Caco-2 (cell line): ENCODE measurements at places on chromosomes 1 and 21. TPM values are rescaled to one million over a fixed set of nuclear protein-coding genes. Genes with fewer than 3 reads are reported as not detected.

TSPEAR gene
- 0.12 and 0.32 TPM in 2 replicates for total RNA-seq

SPAG17 gene
- total RNA-seq: not detected in 2 replicates

COL11A1 gene
- total RNA-seq: not detected in 2 replicates

CHIT1 gene
- total RNA-seq: not detected in 2 replicates

MPL gene
- total RNA-seq: 0.49 TPM in 1 of 2 replicates, not detected in the other

PANK4 gene
- 27.0 and 31.7 TPM in 2 replicates for total RNA-seq

ERICH3 gene
- not detected in 2 replicates for total RNA-seq

BARHL2 gene
- not detected in 2 replicates for total RNA-seq

ATF6 gene
- total RNA-seq: 14.5 and 16.4 TPM in 2 replicates

AMY2B gene
- total RNA-seq: 0.16 and 0.25 TPM in 2 replicates

TMEM54 gene
- total RNA-seq: 48.1 and 50.1 TPM in 2 replicates

AVPR1B gene
- not detected in 2 replicates for total RNA-seq

MFAP2 gene
- total RNA-seq: 20.5 and 22.7 TPM in 2 replicates

SYPL2 gene
- 0.32 and 0.45 TPM in 2 replicates for total RNA-seq

PALMD gene
- total RNA-seq: 0.28 TPM in 1 of 2 replicates, not detected in the other

LCK gene
- total RNA-seq: 0.39 TPM in 1 of 2 replicates, not detected in the other

RPS6KA1 gene
- total RNA-seq: 26.9 and 29.0 TPM in 2 replicates

PTPRC gene
- 0.25 and 0.65 TPM in 2 replicates for total RNA-seq

LGR6 gene
- total RNA-seq: 0.36 TPM in 1 of 2 replicates, not detected in the other

TRIM45 gene
- total RNA-seq: 4.0 and 5.1 TPM in 2 replicates

OR2L5 gene
- not detected in 2 replicates for total RNA-seq

TP73 gene
- total RNA-seq: 11.7 and 11.9 TPM in 2 replicates

SPRR3 gene
- total RNA-seq: 0.70 and 1.0 TPM in 2 replicates

KRTAP11-1 gene
- total RNA-seq: not detected in 2 replicates

ILDR2 gene
- 0.98 and 1.2 TPM in 2 replicates for total RNA-seq

UQCRHL gene
- total RNA-seq: 1.8 and 1.9 TPM in 2 replicates

ARHGAP30 gene
- total RNA-seq: not detected in 2 replicates

CYP4Z1 gene
- total RNA-seq: not detected in 2 replicates

ECM1 gene
- total RNA-seq: 0.95 and 2.4 TPM in 2 replicates

RAB3B gene
- total RNA-seq: 11.6 and 13.6 TPM in 2 replicates

NUAK2 gene
- 25.7 and 27.0 TPM in 2 replicates for total RNA-seq

LCE1A gene
- total RNA-seq: not detected in 2 replicates

DESI2 gene
- 47.7 and 51.0 TPM in 2 replicates for total RNA-seq

TDRD5 gene
- total RNA-seq: 0.52 and 0.72 TPM in 2 replicates
